Body of pancreas (tissue), 4 donors: ENCODE measurements at places on chromosomes 5 and 9. TPM values are rescaled to one million over a fixed set of nuclear protein-coding genes. Genes with fewer than 3 reads are reported as not detected.

Gene PCDHAC2
- 2.3 TPM for total RNA-seq

Gene NMUR2
- total RNA-seq, result not detected

Gene SPINK7
- not detected for total RNA-seq

Gene IRGM
- not detected for total RNA-seq

Gene HTR4
- not detected for total RNA-seq

Gene DUSP1
- 248 TPM for total RNA-seq

Gene GRXCR2
- total RNA-seq, result not detected

Gene EDIL3
- total RNA-seq, result 4.7 TPM

Gene OBP2B
- not detected for total RNA-seq

Gene CCNJL
- total RNA-seq, result 0.26 TPM

Gene GNA14
- total RNA-seq, result 5.3 TPM

Gene MARCOL
- total RNA-seq, result not detected

Gene BAAT
- total RNA-seq, result 1.0 TPM

Gene PDLIM4
- total RNA-seq, result 4.3 TPM

Gene DMXL1
- 40.0 TPM for total RNA-seq

Gene CORO2A
- 1.3 TPM for total RNA-seq

Gene ECM2
- total RNA-seq, result 6.5 TPM

Gene EEIG1
- total RNA-seq, result 41.9 TPM

Gene PITX1
- total RNA-seq, result not detected

Gene PRR7
- 1.3 TPM for total RNA-seq

Gene ZNF346
- total RNA-seq, result 13.5 TPM

Gene EIF4E1B
- total RNA-seq, result 0.26 TPM

Gene IL4
- not detected for total RNA-seq
